ENCODE measurements at places on chromosomes 1 and 21.

- no peak for DNase-seq
Observed at GRCh38 chr1:188237573-188238348, 1409.0 kb downstream of the PLA2G4A start.

GRCh38 chr1:23369335-23370013 is at the start of gene ZNF436:
TSS of gene ZNF436 (minus strand) at chr1:23369836. CDS start at chr1:23368005, 1,831 bp downstream.
- DNase-seq, result peak; percentile 6

DNA sequence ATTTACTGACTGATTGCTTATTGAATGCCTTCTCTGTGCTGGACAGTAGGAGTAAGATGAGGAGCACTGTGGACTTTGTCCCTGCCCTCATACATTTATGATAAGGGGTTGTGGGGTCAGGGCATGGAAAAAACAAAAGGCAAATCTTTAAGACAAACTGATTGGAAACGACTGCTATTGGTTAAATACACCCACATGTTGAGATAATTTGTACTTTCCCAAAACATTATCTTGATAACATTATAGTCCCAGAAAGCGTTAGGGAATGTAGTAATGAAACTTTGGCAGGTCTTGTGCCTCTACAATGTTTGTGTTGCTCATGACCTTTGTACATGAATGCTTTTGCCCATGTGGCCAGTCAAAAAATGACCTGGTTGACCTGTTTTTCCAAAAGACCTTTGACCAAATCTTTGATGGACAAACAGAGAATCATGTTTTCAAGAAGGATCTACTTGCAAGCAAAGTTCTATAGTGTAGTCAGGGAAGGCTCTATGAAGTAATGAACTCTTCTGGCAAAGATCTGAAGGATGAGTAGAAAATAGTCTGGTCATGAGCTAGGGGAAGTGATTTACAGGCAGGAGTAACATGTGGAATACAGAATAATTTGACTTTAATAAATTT is 50.9 kb downstream of the LEPR start:
- no peak for DNase-seq

- DNase-seq, result no peak
Observed at GRCh38 chr1:25174730-25175612, 57.3 kb downstream of the SYF2 start.

DNA sequence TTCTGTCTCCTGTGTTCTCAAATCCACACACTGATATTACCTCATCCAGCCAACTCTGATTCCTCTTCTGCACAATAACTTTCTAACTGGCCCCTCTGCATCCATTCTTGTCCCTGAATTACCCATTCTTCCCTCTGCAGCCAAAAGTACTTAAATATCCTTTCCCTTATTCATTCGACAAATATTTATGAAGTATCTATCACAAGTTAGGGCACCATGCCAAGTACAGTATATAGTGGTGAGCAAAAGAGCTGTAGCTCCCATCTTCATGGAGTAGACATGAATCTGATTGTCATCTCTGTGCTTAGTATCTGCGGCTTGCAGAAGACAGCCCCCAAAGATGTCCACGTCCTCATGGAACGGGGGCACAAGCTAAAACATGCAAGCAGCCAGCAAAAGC is 316.8 kb downstream of the SETD4 start:
- DNase-seq, result no peak

- DNase-seq, result no peak
Observed at GRCh38 chr1:81358151-81358550, 442.6 kb upstream of the ADGRL2 start.

DNA sequence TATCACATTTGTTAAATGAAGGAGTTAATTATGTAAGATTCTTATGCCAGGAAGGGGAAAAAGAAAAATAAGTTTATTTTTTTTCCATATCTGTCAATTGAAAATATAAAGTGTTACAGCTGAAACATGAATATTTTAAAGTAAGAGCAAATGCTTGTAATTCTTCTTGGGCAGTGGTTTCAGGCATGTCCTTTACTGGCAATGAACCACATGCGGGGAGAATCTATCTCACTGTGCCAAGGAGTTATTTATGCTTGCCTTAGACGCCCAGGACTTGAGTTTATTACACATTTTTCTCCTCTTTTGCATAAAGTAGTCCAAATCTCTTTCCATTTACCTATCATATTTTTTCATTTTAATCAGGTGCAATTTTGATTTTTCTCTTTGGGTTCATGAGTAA is 207.8 kb upstream of the NRIP1 start:
- DNase-seq, result no peak

DNA sequence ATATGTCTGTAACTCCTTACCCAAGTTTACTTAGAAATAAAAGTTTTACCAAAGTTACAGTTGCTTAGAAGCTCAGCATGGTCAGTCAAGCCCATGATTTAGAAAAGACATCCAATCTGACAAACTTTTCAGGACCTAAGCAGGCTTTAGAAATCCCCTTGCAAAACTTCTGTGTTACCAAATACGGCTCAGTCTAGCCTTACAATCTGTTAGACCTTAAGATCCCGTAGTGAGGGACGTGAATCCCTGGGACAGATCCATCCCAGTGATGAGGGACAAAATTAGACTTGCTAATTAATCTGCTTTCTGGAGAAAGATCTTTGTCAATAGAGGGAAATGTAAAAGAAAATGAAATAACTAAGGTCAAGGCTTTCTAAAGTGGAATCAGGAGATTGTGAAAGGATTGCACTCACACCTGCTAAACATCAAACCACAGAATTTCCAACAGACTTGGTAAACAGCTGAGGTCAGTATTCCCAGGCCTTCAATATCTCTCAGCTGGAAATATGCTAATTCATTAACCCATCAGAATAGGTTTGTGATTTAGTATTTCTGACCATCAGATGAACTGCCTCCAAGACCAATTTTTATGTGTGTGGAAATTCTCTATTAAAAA is 375.3 kb downstream of the DUSP10 start:
- no peak for DNase-seq
